Endothelial cell of umbilical vein (primary cell): ENCODE measurements at places on chromosomes 2 and 18. TPM values are rescaled to one million over a fixed set of nuclear protein-coding genes. Genes with fewer than 3 reads are reported as not detected.

FEV gene
- total RNA-seq = not detected in 2 replicates

NLRC4 gene
- not detected in 2 replicates for total RNA-seq

GPR75 gene
- total RNA-seq = 4.7 and 5.0 TPM in 2 replicates

MPP4 gene
- total RNA-seq = 7.6 and 9.7 TPM in 2 replicates

NOSTRIN gene
- total RNA-seq = 0.75 TPM in 1 of 2 replicates, not detected in the other

LYPD6 gene
- 3.1 and 4.0 TPM in 2 replicates for total RNA-seq

B4GALT6 gene
- total RNA-seq = 24.2 and 25.2 TPM in 2 replicates

KYNU gene
- 0.25 TPM in 1 of 2 replicates, not detected in the other for total RNA-seq

APOB gene
- 0.09 and 0.25 TPM in 2 replicates for total RNA-seq

NCKAP5 gene
- 3.0 and 3.3 TPM in 2 replicates for total RNA-seq

ZNF516 gene
- total RNA-seq = 19.1 and 20.9 TPM in 2 replicates

ANKRD29 gene
- total RNA-seq = 1.2 and 2.6 TPM in 2 replicates

TEKT4 gene
- total RNA-seq = not detected in 2 replicates

POTEI gene
- total RNA-seq = 0.13 and 0.16 TPM in 2 replicates

REEP1 gene
- 0.21 and 0.53 TPM in 2 replicates for total RNA-seq

MTCL1 gene
- total RNA-seq = 36.7 and 75.7 TPM in 2 replicates

PLA2R1 gene
- total RNA-seq = 14.4 and 15.6 TPM in 2 replicates

INPP5D gene
- total RNA-seq = 43.3 and 46.6 TPM in 2 replicates

HTR2B gene
- total RNA-seq = 0.55 and 0.93 TPM in 2 replicates

MARCO gene
- not detected in 2 replicates for total RNA-seq

CHRNG gene
- total RNA-seq = not detected in 2 replicates
